Caco-2 (cell line): ENCODE measurements at places on chromosomes 1 and 21. TPM values are rescaled to one million over a fixed set of nuclear protein-coding genes. Genes with fewer than 3 reads are reported as not detected.

- H3K36me3 ChIP-seq = no peaks in the 10 kb centered on the region
- H3K4me1 ChIP-seq = no peaks in the 10 kb centered on the region
- no peak for DNase-seq
- H3K27ac ChIP-seq = no peak overlapping the region
- H3K4me3 ChIP-seq = no peak overlapping the region
Measured at GRCh38 chr1:3943123-3943431, 43.0 kb upstream of the C1orf174 start.

DNA sequence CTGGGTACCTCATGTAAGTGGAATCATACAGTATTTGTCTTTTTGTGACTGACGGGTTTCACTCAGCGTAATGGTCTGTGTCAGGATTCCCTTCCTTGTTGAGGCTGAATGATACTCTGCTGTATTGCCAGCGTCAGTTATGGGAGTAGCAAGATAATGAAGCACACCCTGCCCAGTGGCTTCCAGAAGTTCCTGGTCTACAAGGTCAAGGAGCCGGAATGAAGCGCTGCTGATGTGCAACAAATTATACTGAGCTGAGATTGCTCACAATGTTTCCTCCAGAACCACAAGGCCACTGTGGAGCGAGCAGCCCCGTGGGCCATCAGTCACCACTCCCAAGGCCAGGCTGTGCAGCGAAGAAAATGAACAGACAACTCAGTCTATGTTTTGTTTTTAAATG lies 24.0 kb upstream of the TDRD10 start:
- H3K27me3 ChIP-seq = no peaks in the 10 kb centered on the region
- H3K4me1 ChIP-seq = no peaks in the 10 kb centered on the region
- DNase-seq = no peak
- H3K36me3 ChIP-seq = no peaks in the 10 kb centered on the region

GRCh38 chr1:167871331-167871730 lies 42.6 kb downstream of the ADCY10 start:
- H3K36me3 ChIP-seq = no peaks in the 10 kb centered on the region
- no peaks in the 10 kb centered on the region for H3K27me3 ChIP-seq
- no peak overlapping the region for H3K27ac ChIP-seq
- DNase-seq = no peak
- H3K4me3 ChIP-seq = no peak overlapping the region
- H3K4me1 ChIP-seq = peaks cover 31% of the 10 kb centered on the region

CHML gene
- 27.0 and 29.2 TPM in 2 replicates for total RNA-seq

DNA sequence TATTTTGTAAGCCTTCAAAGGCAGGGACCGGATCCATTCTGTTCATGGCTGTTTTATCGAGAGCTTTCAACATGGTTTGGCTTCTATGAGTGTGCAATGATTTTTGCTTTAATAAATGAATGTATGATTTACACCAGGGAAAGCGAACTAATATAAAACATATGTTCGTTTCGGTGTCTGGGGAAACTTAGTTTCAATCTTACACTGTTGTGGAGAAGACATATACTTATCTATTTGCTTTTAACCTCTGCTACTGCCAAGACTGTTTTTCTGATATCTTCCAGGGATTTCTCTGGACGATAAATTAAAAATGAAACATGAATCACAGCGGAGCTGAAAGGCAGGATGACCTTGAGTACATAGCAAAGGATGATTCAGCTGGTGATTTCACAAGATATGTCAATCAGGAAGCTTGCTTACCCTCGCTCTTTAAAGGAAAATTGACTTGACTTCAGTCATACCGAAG lies 14.7 kb upstream of the CYYR1 start:
- no peaks in the 10 kb centered on the region for H3K4me1 ChIP-seq
- H3K27me3 ChIP-seq = no peaks in the 10 kb centered on the region

- no peaks in the 10 kb centered on the region for H3K27me3 ChIP-seq
- no peak overlapping the region for H3K4me3 ChIP-seq
Measured at GRCh38 chr1:3453203-3453761, 1.2 kb upstream of the ARHGEF16 start.

- no peaks in the 10 kb centered on the region for H3K4me1 ChIP-seq
- H3K27me3 ChIP-seq = no peaks in the 10 kb centered on the region
- DNase-seq = no peak
- H3K27ac ChIP-seq = no peak overlapping the region
- H3K4me3 ChIP-seq = no peak overlapping the region
Measured at GRCh38 chr21:41809891-41810596, 43.2 kb upstream of the RIPK4 start.

DHCR24 gene
- total RNA-seq = 433 and 522 TPM in 2 replicates

DNA sequence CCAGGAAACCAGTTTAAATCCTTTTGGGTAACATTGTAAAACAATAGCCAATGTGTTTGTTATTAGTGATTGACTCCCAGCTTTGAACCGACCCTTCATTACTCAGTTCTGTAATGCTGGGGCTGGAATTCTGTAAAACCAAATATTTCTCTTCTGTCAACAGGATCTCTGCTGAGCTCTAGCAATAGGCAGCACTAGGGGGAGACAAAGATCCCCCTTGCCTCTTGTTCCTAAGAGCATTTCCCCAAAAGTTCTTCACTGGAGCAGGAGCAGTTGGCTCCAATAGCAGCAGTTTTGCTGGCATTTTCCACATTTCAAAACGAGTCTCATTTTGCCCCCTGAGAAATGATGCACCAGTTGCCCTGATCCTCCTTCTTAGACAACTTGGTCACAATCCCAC lies 1671.1 kb downstream of the MRPL39 start:
- no peaks in the 10 kb centered on the region for H3K36me3 ChIP-seq
- H3K4me3 ChIP-seq = no peak overlapping the region
- no peak overlapping the region for H3K27ac ChIP-seq

GRCh38 chr1:203592730-203593129 lies 33.9 kb upstream of the ATP2B4 start:
- no peak overlapping the region for H3K4me3 ChIP-seq
- H3K27me3 ChIP-seq = no peaks in the 10 kb centered on the region
- no peaks in the 10 kb centered on the region; the same call in 1 of the 2 replicates for H3K4me1 ChIP-seq
- H3K36me3 ChIP-seq = no peaks in the 10 kb centered on the region
- H3K27ac ChIP-seq = no peak overlapping the region
- no peak for DNase-seq

GRCh38 chr1:91397605-91398004 lies 7.0 kb downstream of the HFM1 start:
- no peak overlapping the region for H3K4me3 ChIP-seq
- no peaks in the 10 kb centered on the region for H3K27me3 ChIP-seq
- no peaks in the 10 kb centered on the region for H3K36me3 ChIP-seq
- H3K4me1 ChIP-seq = no peaks in the 10 kb centered on the region
- H3K27ac ChIP-seq = no peak overlapping the region

DNA sequence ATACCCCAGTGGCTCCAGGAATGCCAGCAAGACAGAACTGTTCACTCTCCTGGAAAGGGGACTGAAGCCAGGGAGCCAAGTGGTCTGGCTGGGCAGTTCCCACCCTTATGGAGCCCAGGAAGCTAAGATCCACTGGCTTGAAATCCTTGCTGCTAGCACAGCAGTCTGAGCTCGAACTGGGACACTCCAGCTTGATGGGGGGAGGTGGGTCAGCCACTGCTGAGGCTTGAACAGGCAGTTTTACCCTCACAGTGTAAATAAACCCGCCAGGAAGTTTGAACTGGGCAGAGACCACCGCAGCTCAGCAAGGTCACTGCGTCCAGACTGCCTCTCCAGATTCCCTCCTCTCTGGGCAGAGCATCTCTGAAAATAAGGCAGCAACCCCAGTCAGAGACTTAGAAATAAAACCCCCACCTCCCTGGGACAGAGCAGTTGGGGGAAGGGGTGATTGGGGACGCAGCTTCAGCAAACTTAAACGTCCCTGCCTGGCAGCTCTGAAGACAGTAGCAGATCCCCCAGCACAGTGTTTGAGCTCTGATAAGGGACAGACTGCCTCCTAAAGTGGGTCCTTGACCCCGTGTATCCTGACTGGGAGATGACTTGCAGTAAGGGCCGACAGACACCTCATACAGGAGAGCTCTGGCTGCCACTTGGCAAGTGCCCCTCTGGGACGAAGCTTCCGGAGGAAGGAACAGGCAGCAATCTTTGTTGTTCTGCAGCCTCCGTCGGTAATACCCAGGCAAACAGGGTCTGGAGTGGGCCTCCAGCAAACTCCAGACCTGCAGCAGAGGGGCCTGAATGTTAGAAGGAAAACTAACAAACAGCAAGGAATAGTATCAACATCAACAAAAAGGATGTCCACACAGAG lies 568.4 kb downstream of the PLA2G4A start:
- H3K27ac ChIP-seq = no peak overlapping the region
- no peak for DNase-seq
- no peaks in the 10 kb centered on the region for H3K4me1 ChIP-seq
- no peaks in the 10 kb centered on the region for H3K36me3 ChIP-seq

DNA sequence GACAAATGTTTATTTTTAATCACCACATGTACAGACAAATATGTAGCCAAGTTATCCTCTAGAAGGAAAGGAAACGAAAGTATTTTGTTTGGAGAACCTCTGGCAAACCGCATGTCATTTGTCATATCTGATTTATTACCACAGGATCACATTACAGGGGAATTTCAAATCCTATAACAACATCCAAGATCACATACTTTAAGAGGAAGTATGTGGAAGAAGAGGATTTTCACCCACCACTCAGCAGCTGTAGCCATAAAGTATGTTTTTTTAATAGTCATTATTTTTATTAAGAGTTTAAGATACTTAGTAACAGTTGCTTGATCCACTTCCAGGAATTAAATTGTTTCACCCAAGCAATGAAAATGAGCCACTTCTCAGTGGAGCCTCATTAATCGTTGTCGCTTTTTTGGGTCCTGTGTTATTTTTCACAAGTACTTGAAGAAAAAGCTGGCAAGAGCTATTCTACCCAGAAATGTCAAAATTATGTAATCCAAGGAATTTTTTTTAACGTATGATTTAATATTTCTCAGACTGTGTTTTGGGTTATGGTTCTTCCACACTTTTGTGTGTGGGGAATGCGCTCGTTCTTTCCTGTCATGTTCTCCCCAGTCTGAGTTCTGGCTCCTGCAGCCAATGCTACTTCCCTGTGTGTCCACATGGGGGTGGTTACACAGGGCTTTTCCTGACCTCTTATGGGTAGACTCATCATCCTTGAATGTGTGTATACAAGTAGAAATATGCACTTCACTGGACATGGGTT lies 6.9 kb downstream of the SERTAD4 start:
- no peaks in the 10 kb centered on the region for H3K27me3 ChIP-seq
- H3K36me3 ChIP-seq = no peaks in the 10 kb centered on the region
- DNase-seq = peak; percentile 57
- no peak overlapping the region for H3K4me3 ChIP-seq
- no peak overlapping the region for H3K27ac ChIP-seq
